ENCODE measurements at places on chromosomes 11 and 22.

GRCh38 chr22:31363885-31364465 lies 17.8 kb upstream of the PATZ1 start:
- ATAC-seq, result no peak

DNA sequence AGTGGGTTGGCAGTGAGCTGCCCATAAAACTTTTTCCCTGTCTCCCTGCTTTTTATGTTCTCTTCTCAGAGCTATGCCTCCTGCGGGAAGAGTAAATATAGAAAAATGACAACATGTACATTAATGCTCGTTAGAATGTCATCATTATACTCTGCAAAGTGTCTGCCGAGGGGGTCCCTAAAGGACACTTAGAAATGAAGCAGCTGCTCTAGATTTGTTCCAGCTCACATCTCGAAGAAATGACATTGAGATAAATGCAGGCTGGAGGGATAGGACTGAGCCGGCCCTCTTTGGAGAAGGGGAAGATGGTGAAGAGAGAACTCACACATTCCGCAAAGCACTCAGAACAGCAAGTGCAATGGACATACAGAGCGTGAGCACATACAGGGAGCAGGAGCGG lies 240.0 kb downstream of the NXPE2 start:
- no peak for ATAC-seq

- no peak for ATAC-seq
Observed at GRCh38 chr11:16607675-16608644, 130.5 kb upstream of the C11orf58 start.

DNA sequence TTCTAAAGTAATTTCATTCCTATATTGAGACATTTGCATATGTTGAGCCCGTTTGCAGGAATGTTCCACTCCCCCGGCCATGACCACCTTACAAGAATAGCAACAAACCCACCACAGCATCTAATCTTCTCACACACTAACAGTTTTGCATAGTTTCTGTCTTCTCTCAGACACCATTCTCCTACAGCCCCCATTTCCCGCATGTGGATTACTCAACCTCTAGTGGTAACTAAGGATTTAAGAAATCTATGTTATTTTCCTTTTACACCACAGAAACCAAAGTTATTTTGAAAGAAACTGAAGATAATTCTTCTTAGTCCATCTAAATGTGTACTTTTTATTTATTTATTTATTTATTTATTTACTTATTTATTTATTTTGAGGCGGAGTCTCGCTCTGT lies 2.3 kb downstream of the MS4A4E start:
- no peak for ATAC-seq

GRCh38 chr11:66629356-66629755 lies 9.1 kb upstream of the RBM4 start:
- ATAC-seq, result no peak

- ATAC-seq, result no peak
Observed at GRCh38 chr11:102850973-102851745, 7.8 kb upstream of the MMP3 start.
